ENCODE measurements at places on chromosomes 3 and 15.

DNA sequence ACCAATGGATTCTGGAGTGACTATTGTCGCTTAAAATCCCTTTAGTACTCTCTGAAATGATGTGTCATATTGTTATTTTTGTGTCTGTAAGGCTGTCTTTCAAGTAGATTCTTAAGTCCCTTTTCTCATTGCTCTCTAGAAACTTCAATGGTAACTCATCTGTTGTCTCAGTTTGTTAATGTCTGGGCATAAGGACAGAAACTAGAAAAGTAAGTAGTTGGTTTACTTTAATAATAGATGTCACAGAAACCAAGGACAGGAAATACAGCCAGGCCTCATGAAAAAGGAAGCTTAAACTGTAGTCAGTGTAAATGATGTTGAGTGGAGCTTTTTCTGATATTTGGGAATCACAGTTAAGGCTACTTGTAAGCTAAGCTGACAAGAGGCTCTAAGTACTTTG, 730.2 kb upstream of the DPPA4 start:
- no peak for DNase-seq

DNA sequence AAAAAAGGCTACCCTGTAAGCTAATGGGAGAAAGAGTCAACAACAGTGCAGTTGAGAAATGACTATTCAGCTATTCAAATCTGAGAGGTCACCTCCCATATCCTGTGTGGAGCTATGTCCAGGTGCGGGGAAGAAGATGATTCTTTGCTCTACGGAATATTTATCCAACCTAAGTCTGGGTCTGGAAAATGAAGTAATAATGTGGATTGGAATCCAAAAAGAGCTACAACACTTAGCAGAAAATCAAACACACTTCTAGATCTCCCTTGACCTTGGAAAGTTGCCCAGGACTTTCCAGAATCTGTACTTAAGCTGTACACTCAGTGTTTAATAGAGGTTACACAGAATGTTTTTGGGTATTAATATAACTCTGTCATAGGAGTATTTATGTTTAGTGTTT, 251.9 kb downstream of the NAALADL2 start:
- DNase-seq: no peak

DNA sequence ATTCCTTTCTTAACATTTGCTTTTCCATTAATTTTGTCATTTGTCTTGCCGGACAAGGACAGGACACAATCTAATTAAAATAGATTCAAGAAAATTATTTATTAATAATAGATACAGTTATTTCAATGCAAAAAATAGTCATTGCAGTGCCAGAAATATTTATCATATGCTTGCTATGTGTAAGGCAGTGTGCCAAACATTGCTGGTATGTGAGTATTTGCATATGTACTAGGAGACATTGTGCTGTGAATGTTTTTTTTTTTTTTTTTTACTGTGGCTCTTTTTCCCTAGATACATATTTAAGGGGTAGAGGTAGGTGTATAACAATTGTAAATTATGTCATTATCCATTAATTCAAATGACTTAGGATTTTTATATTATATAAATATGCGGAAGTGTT, 23.3 kb downstream of the SPRED1 start:
- DNase-seq: no peak

DNA sequence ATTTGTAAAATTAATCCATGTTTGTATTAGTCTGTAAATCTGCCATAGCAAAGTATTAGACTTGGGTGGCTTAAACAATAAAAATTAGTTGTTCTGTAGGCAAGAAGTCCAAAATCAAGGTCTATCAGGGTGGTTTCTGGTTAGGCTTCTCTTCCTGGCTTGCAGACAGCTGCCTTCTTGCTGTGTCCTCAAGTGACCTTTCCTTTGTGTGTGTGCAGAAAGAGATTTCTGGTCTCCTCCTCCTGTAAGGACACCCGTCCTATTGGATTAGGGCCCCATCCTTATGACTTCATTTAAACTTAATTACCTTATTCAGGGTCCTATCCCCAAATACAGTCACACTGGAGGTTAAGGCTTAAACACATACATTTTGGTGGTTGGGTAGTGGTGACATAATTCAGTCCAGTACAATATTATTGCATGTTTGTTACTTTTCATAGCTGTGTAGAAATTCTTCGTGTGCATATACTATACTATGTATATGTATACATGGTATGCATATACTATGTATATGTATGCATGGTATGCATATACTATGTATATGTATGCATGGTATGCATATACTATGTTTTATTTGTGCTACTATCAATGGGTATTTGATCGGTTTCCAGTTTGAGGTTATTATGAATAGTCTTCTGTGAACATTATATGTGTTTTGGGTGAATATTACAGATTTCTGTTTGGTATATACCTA, 57.9 kb upstream of the RNU6-1 start:
- no peak for DNase-seq

DNA sequence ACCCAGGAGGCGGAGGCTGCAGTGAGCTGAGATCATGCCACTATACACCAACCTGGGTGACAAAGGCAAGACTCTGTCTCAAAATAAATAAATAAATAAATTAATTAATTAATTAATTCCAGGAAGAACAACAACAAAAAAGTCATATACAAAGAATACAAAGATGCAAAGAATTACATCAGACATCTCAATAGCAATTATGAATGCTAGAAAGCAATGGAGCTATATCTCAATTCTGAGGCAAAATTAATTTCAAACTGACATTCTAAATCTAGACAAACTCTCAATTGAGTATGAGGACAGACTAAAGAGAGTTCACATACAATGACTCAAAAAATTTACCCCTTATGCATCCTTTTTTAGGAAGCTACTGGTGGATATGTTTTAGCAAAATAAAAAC, 69.6 kb upstream of the CTNNB1 start:
- DNase-seq: no peak

DNA sequence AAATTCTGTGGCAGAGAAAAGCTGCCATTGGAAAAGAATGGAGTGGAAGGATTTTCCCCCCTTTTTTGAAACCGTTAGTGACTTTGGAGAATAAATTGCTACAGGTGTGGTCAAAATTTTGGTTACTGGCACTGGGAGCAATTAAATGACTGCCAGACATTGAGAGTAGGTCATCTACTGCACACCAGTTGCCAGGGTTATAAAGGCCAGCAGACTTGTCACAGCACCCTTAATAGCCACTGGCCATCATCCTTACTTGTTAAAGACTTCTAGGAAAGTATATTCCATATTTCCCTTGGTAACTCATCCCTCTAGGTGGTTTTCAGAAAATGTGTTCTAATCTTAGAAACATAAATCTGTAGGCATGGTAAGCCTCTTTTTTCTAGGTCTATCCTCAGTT, 8.0 kb downstream of the PIK3CA start:
- DNase-seq: no peak

All from lower leg skin (tissue), 4 donors.